ENCODE measurements at places on chromosomes 7 and 10. TPM values are rescaled to one million over a fixed set of nuclear protein-coding genes. Genes with fewer than 3 reads are reported as not detected.

- peak; percentile 16 for DNase-seq
These were observed 31.0 kb upstream of the ABCB4 start for GRCh38 chr7:87506246-87507180.

DNA sequence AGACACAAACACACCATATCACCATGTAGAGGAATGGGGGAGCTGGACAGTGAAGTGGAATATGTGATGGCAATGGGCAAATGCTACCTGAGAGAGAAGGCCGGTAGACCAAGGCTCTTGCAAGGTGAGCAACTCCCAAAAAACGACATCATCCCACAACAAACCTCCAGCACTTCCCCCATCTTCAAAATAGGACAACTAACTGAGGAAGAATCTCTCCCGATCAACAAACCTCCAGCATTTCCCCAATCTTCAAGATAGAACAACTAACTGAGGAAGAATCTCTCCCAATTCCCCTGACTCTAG lies 387.2 kb downstream of the PARD3 start:
- DNase-seq, result no peak

- DNase-seq, result no peak
These were observed 26.7 kb downstream of the EBF3 start for GRCh38 chr10:129937351-129937751.

- no peak for DNase-seq
These were observed 244.1 kb downstream of the PTPRN2 start for GRCh38 chr7:158343526-158343925.

DNA sequence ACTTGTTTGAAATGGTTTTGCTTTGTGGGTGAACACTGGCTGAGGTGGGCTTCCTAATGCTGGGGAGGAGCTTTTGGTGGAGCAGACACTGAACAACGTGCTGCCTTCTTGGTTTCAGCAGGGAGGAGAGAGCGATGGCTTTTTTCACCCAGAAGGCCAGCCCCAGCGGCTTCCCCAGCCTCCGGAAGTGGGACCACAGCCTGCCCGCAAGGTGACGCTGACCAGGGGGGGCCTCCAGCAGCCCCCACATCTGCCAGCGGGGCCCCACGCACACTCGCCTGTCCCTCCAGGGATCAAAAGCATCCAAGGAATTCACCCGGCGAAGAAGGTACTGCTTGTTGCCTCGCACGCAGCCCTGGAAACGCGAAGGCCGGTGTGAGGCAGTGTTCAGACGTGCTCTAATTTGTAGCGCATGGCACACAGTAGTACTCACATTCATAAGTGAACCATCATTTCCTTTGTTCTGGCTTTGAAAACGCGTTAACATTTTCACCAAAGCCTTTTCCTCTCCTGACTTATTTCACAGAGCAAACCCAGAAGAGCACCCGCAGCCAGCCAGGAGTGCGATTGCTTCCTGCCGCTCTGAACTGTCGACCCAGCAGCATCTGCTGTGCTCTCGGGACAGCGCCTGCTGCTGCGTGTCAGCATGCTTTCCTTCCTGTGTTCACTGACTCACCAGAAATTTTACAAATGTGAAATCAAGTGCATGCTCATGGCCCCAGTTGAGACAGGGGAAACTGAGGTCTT lies 48.4 kb downstream of the SHH start:
- peak; percentile 59 for DNase-seq

- DNase-seq, result no peak
These were observed 341.9 kb downstream of the LRMDA start for GRCh38 chr10:75773231-75773780.

- DNase-seq, result no peak
These were observed 50.0 kb downstream of the ALOX5 start for GRCh38 chr10:45423976-45424499.

- no peak for DNase-seq
These were observed 18.3 kb upstream of the PODXL start for GRCh38 chr7:131574741-131575140.

The WEE2 gene
- total RNA-seq, result 0.09 TPM

The NPS gene
- not detected for total RNA-seq

Measured in cardiac muscle cell (in vitro differentiated cells and primary cell).